ENCODE measurements at places on chromosomes 7 and 10.
A peak's percentile ranks its signal among the peaks of the same experiment; 100 is the strongest.

DNA sequence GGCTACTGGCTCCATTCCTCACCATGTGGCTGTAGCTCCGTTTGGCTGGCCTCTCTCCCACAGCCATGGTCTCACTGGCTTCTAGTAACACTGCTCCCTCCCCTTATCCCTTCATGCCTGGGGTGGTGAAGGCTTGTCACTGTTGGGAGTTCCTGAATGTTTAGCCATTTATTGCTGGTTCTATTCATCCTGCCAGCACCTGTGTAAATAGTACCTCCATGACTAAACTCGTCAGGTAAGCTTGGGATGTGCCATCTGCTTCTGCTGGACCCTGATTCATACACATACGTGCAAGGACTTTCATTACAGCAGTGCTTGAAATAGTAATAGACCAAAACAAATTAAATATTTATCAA is 61.6 kb downstream of the CCDC71L start:
- no peak for DNase-seq
- no peaks in the 10 kb centered on the region for H3K4me1 ChIP-seq
- H3K4me3 ChIP-seq = no peak overlapping the region
- no peaks in the 10 kb centered on the region for H3K27me3 ChIP-seq
- no peak overlapping the region for H3K27ac ChIP-seq

GRCh38 chr7:85896531-85896930 is 709.7 kb upstream of the SEMA3D start:
- no peaks in the 10 kb centered on the region for H3K4me1 ChIP-seq
- H3K27me3 ChIP-seq = no peaks in the 10 kb centered on the region
- H3K4me3 ChIP-seq = no peak overlapping the region
- H3K27ac ChIP-seq = no peak overlapping the region

- peak overlapping the region; percentile 57 for H3K4me3 ChIP-seq
- H3K27ac ChIP-seq = peak overlapping the region; percentile 90
- peaks cover 66% of the 10 kb centered on the region for H3K4me1 ChIP-seq
- DNase-seq = peak; percentile 65
These were observed 52.3 kb upstream of the SLC35B4 start for GRCh38 chr7:134368851-134369544.

DNA sequence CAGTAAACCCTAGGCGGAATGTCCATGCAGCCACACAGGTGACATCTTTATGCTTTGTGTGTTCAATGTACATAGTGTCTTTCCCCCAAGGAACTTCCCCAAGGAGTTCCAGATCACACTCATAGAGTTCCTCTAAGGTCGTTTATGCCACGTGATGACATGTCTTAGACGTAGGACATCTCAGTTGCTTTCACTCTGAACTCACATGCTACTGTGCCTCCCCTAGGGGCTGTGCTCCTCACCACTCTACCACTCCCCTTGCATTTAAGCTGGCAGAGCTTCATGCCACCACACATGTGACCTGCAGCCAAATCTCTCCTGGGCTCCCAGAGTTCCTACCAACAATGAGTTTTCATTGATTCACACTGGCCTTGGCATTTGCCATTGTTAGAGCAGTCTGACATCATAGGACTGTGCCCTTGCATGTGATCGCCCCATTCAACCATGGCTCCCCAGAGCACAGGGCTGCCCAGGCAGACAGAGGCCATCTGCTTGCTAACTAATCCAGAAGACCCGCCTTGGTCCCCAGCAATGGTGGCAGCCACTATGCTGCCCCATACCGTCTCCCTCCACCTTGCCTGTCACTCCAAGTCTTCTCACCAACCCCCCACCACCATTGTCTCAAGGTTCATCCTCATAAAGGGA is 95.3 kb upstream of the MACROH2A2 start:
- peaks cover 79% of the 10 kb centered on the region for H3K27me3 ChIP-seq
- no peak overlapping the region for H3K4me3 ChIP-seq
- H3K4me1 ChIP-seq = peaks cover 6% of the 10 kb centered on the region
- H3K27ac ChIP-seq = no peak overlapping the region
- H3K36me3 ChIP-seq = no peaks in the 10 kb centered on the region

GRCh38 chr10:29648983-29649268 is 14.2 kb upstream of the SVIL start:
- no peak overlapping the region for H3K4me3 ChIP-seq
- peaks cover 67% of the 10 kb centered on the region for H3K4me1 ChIP-seq

GRCh38 chr10:81704596-81704995 is 170.4 kb upstream of the NRG3 start:
- no peak overlapping the region for H3K4me3 ChIP-seq
- no peak overlapping the region for H3K27ac ChIP-seq
- no peaks in the 10 kb centered on the region for H3K36me3 ChIP-seq
- H3K4me1 ChIP-seq = no peaks in the 10 kb centered on the region
- H3K27me3 ChIP-seq = no peaks in the 10 kb centered on the region

DNA sequence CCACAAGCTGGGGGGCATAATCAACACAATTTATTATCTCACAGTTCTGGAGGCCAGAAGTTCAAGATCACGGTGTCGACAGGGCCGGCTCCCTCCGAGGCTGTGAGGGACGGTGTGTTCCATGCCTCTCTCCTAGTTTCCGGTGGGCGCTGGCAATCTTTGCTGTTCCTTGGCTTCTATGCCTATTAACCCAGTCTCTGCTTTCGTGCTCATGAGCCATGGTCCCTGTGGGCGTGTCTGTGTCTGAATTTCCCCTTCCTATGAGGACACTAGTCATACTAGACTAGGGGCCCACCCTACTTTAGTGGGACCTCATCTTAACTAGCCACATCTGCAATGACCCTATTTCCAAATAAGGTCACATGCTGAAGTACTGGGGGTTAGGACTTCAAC is 29.4 kb downstream of the HIPK2 start:
- H3K4me1 ChIP-seq = peaks cover 8% of the 10 kb centered on the region
- H3K27me3 ChIP-seq = no peaks in the 10 kb centered on the region
- no peak for DNase-seq
- H3K4me3 ChIP-seq = no peak overlapping the region
- no peak overlapping the region for H3K27ac ChIP-seq

- H3K4me3 ChIP-seq = no peak overlapping the region
- peaks cover 8% of the 10 kb centered on the region for H3K4me1 ChIP-seq
- no peak for DNase-seq
These were observed 2.5 kb upstream of the KCNH2 start for GRCh38 chr7:150980663-150981062.

GRCh38 chr7:157683747-157684156 is 346.9 kb downstream of the DNAJB6 start:
- H3K4me1 ChIP-seq = no peaks in the 10 kb centered on the region
- H3K4me3 ChIP-seq = no peak overlapping the region
- H3K36me3 ChIP-seq = no peaks in the 10 kb centered on the region
- H3K27me3 ChIP-seq = no peaks in the 10 kb centered on the region
- no peak overlapping the region for H3K27ac ChIP-seq
- no peak for DNase-seq

GRCh38 chr7:81430150-81430549 is 339.7 kb downstream of the HGF start:
- no peaks in the 10 kb centered on the region for H3K36me3 ChIP-seq
- no peaks in the 10 kb centered on the region for H3K4me1 ChIP-seq
- H3K27ac ChIP-seq = no peak overlapping the region
- H3K4me3 ChIP-seq = no peak overlapping the region
- DNase-seq = no peak
- no peaks in the 10 kb centered on the region for H3K27me3 ChIP-seq

- H3K4me3 ChIP-seq = no peak overlapping the region
- H3K4me1 ChIP-seq = no peaks in the 10 kb centered on the region
- no peaks in the 10 kb centered on the region for H3K36me3 ChIP-seq
- no peak for DNase-seq
- peaks cover 16% of the 10 kb centered on the region for H3K27me3 ChIP-seq
These were observed 78.9 kb downstream of the UNCX start for GRCh38 chr7:1311406-1312135.

- no peak overlapping the region for H3K27ac ChIP-seq
- H3K4me3 ChIP-seq = no peak overlapping the region
- DNase-seq = no peak
- H3K27me3 ChIP-seq = no peaks in the 10 kb centered on the region
- H3K36me3 ChIP-seq = peaks cover 11% of the 10 kb centered on the region
These were observed 304.6 kb downstream of the KLF6 start for GRCh38 chr10:3480281-3480989.

DNA sequence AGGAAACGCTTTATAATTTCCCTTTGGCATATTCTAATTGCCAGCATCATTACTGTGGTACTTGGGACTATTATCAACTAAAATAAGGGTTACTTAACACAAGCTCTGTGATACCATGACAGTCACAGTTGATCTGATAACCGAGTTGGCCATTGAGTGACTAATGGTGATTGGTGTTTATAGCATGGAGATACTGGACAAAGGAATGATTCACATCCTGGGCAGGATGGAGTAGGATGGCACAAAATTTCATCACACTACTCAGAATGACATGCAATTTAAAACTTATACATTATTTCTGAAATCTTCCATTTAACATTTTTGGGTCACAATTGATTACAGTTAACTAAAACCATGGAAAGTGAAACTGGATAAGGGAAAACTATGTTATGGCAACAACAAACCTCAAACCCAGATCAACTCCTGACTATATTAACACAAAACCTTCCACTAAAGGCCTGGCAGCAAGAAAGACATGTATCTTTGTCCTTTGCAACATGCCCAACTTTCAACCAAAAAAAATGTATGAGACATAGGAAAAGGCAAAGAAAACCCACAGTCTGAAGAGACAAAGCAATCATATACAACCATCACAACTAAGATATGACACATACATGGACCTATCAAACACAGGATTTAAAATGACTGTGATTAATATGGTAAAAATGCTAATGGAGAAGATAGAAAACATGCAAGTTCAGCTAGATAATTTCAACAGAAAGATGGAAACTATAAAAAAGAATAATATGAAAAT is 208.5 kb upstream of the NRP1 start:
- H3K27ac ChIP-seq = no peak overlapping the region
- no peaks in the 10 kb centered on the region for H3K36me3 ChIP-seq
- no peak for DNase-seq
- no peak overlapping the region for H3K4me3 ChIP-seq

- no peaks in the 10 kb centered on the region for H3K36me3 ChIP-seq
- no peak overlapping the region for H3K27ac ChIP-seq
- H3K27me3 ChIP-seq = no peaks in the 10 kb centered on the region
- peaks cover 25% of the 10 kb centered on the region for H3K4me1 ChIP-seq
- no peak overlapping the region for H3K4me3 ChIP-seq
- no peak for DNase-seq
These were observed 66.1 kb downstream of the THNSL1 start for GRCh38 chr10:25082276-25083204.

DNA sequence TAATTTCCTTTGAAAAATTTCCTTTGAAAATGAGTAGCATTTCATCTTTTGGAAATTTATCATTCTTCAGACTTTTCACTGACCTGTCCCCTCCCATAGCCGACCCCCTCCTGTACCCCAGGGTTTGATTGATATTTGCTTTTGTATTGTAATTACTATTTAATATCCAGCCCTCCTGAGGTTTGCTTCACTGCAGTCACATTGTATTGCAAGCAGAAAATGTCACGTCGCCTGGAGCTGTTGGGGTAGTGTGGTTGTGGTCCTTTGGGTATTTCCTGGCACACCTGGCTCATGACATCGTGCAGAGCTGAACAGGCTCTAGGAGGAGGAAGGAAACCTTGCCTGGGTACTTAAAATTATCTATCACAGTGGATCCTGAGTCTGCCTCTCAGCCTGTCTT is 116.1 kb downstream of the INSYN2A start:
- H3K36me3 ChIP-seq = no peaks in the 10 kb centered on the region
- no peaks in the 10 kb centered on the region for H3K4me1 ChIP-seq
- no peak overlapping the region for H3K4me3 ChIP-seq

GRCh38 chr10:75651417-75651816 is 220.0 kb downstream of the LRMDA start:
- peaks cover 64% of the 10 kb centered on the region for H3K27me3 ChIP-seq
- peak; percentile 9 for DNase-seq
- H3K36me3 ChIP-seq = no peaks in the 10 kb centered on the region
- no peaks in the 10 kb centered on the region for H3K4me1 ChIP-seq

DNA sequence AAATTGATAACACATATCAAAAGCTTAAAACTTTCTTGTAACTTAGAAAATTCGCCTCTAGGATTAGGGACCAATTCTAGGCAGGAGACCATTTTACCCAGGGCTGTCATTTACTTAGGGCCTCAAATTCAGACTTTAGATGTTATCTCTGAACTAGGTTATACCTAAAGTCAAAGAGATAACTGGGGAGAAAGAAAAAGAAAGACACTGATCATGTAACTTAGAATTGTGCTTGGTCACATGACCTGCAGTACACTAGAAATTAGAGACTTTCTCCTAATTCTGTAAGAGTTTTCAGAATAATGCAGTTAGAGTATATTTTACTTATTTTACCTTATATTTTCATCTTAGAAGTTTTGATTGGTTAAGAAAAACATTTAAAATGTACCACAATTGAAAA is 16.7 kb downstream of the ASB4 start:
- no peaks in the 10 kb centered on the region for H3K36me3 ChIP-seq
- no peak overlapping the region for H3K27ac ChIP-seq
- H3K27me3 ChIP-seq = no peaks in the 10 kb centered on the region
- DNase-seq = no peak
- H3K4me1 ChIP-seq = peaks cover 6% of the 10 kb centered on the region

- no peaks in the 10 kb centered on the region for H3K27me3 ChIP-seq
- DNase-seq = no peak
- H3K27ac ChIP-seq = no peak overlapping the region
- H3K4me3 ChIP-seq = no peak overlapping the region
- no peaks in the 10 kb centered on the region for H3K36me3 ChIP-seq
- no peaks in the 10 kb centered on the region for H3K4me1 ChIP-seq
These were observed 126.8 kb downstream of the NEURL1 start for GRCh38 chr10:103620352-103620740.

- H3K36me3 ChIP-seq = peaks cover 15% of the 10 kb centered on the region
- H3K4me1 ChIP-seq = no peaks in the 10 kb centered on the region
- peak; percentile 32 for DNase-seq
- no peak overlapping the region for H3K27ac ChIP-seq
These were observed 777 bp downstream of the RUNDC3B start for GRCh38 chr7:87628780-87629569.

DNA sequence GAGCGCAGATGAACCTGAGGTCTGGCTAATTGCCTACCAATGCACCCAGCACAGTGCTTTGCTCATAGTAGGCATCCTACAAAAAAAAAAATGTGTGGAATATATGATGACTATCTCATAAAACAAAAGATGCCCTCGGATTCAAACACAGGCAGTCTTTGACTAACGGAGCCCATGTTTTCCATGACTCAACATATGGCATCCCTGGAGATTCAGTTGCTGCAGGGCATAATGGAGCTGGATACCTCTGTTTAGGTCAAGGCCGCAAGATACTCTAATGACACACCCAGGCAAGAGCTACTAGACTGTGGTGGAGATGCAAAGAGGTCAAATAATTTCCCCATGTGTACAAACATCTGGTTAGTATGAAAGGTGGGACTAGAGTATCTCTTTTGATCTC is 16.3 kb downstream of the CUBN start:
- H3K27ac ChIP-seq = no peak overlapping the region
- DNase-seq = no peak
- H3K36me3 ChIP-seq = peaks cover 16% of the 10 kb centered on the region
- no peak overlapping the region for H3K4me3 ChIP-seq
- H3K27me3 ChIP-seq = no peaks in the 10 kb centered on the region
- peaks cover 45% of the 10 kb centered on the region for H3K4me1 ChIP-seq

GRCh38 chr10:24930427-24930826 is 22.0 kb downstream of the PRTFDC1 start:
- H3K36me3 ChIP-seq = no peaks in the 10 kb centered on the region
- H3K27ac ChIP-seq = no peak overlapping the region
- no peaks in the 10 kb centered on the region for H3K27me3 ChIP-seq

Measured in Calu3 (cell line).